ENCODE measurements at places on chromosomes 4 and X.

DNA sequence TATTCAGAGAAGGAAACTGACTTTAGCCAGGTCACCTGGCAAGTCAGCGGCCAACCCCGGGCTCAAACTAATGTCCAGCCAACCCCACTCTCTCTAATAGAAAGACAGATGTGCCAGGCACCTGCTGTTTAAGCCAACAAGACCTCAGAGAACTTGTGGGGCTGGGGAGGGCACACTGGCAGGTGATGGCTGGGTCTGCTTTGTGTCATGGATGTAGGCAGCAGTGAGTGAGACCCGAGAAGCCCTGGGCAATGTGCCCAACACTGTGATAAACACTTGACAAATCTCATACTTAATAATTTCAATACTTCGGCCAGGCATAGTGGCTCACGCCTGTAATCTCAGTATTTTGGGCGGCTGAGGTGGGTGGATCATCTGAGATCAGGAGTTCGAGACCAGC, 9.0 kb upstream of the CD99L2 start:
- DNase-seq = no peak

GRCh38 chr4:9953089-9953488, 68.2 kb downstream of the SLC2A9 start:
- no peak for DNase-seq

GRCh38 chrX:41095174-41095573, 9.9 kb downstream of the USP9X start:
- no peak for DNase-seq

GRCh38 chrX:46279925-46280313, 265.3 kb downstream of the ZNF674 start:
- no peak for DNase-seq

GRCh38 chrX:48924270-48924669, 5.4 kb upstream of the PIM2 start:
- no peak for DNase-seq

- no peak for DNase-seq
Observed at GRCh38 chr4:94006932-94007331, 178.4 kb downstream of the ATOH1 start.

- no peak for DNase-seq
Observed at GRCh38 chr4:89506866-89507491, 199.4 kb upstream of the GPRIN3 start.

- no peak for DNase-seq
Observed at GRCh38 chr4:116501954-116502353, 583.4 kb downstream of the TRAM1L1 start.

- no peak for DNase-seq
Observed at GRCh38 chr4:148632476-148632875, 190.3 kb upstream of the NR3C2 start.

DNA sequence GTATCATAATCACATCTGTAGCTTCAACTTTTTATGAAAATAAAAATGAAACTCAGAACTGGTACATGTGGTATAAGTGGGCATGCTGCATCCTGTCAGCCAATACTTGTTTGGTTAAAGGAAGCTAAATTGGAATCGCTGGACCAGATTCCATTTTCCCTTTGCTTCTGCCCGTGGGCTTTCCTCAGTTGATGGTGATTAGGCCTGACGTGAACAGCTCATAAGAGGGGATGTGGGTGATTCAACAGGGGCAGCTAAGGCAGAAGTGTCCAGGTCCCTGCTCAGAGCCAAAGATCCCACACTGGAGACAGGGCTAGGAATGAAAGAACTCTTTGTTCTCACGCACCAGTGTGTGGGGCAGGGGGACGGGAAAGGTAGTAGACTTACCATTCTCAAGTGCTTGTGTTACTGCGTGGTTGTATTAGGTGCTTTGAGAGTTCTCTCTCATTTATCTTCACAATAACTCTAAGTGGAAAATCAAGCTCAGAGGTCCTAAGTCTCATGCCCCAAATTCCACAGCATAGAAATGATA, 63.2 kb upstream of the GUCY1A1 start:
- DNase-seq = no peak

GRCh38 chr4:111070390-111070789, 447.5 kb upstream of the PITX2 start:
- no peak for DNase-seq

DNA sequence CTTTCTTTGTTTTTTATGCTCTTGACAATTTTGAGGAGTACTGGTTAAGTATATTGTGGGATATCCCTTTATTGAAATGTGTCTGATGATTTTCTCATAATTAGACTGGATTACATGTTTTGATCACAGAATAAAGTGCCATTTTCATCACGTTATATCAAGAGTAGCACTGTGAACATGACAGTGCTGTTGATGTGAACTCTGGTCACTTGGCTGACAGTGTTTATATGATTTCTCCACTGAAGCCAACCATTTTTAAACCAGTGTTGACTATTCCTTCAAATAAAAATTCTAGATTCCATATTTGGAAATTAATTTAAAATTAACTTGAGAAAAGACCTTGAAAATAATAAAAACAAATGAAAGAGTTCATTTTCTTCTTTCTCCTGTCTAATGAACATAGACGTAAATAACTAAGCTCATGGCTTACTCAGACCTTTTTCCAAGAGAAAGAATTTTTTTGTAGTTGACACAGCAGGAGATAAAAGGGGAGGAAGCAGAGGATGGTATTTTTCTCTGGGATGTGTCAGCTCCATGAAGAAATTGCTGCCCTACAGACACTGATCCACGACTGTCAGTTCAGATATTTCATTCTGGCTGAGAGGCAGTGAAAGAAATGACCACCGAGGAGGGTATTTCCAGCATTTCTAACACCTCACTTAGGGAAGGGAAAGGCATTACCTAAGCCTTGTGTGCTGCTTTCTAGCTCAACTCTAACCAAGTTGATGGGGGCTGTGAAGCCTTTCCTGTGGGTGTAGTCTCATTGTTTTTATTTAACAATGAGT, 150.9 kb upstream of the ANK2 start:
- no peak for DNase-seq

- no peak for DNase-seq
Observed at GRCh38 chr4:67401902-67402301, 143.4 kb downstream of the CENPC start.

DNA sequence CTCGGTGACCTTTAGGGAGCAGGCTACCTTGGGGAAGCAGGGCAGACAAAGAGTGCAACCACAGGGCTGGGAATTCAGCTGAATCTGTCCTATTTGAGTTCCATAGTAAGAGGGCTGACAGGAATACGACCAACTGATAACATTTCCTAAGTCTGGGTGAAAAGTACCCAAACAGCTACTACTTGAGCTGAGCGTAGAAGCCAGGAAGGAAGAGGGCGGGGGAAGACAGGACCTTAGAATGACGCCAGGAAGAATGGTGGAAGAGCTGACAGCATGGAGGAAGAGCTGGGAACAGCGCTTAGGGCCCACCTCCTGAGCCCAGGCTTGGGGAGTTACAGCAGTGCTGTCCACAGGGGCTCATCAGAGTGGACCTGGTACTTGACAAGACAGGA, 14.4 kb downstream of the MECP2 start:
- no peak for DNase-seq

DNA sequence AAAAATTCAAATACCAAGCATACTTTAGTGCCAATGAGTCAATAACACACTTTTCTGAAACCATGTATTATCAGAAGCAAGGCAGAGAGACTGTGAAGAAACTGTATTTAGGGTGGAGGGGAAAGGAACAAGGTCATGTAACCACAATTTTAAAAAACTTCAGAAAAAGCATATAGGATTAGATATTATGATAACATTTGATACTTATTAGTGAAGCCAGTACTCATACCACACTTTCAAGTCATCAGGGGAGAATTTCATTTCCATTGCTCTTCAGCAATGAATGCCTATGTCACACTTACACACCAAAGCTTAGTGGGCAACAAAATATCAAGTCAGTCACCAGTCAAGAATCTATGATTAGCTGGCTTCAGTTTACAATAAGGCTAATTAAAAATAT, 602.2 kb downstream of the IL15 start:
- no peak for DNase-seq

DNA sequence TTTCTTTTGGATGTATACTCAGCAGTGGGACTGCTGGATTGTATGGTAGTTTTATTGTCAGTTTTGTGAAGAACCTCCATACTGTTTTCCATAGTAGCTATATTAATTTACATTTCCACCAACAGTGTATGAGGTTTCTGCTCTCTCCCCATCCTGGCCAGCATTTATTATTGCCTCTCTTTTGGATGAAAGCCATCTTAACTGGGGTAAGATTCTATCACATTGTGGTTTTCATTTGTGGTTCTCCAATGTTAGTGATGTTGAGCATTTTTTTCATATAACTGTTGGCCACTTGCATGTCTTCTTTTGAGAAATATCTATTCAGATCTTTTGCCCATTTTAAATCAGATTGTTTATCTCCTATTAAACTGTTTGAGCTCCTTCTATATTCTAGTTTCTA, 27.6 kb downstream of the QRFPR start:
- no peak for DNase-seq

DNA sequence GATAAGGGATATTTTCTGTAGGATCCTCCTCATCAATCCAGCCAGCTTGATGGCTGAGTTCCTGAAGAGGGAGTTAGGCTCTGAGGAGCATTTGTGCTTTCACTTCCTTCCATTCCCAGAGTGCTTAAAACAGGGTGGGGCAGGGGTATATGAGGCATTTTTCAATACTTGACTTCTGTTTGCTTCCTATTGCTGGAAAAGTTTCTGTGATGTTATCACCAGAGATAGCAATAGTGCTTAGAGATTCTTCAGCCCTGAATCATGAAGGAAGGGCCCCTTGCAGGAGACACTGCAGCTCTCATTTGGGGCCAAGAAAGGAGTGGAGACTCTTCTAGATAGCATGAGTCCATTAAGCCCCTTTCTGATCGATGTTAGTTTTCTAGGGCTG, 166.7 kb upstream of the RPS6KA3 start:
- DNase-seq = no peak

DNA sequence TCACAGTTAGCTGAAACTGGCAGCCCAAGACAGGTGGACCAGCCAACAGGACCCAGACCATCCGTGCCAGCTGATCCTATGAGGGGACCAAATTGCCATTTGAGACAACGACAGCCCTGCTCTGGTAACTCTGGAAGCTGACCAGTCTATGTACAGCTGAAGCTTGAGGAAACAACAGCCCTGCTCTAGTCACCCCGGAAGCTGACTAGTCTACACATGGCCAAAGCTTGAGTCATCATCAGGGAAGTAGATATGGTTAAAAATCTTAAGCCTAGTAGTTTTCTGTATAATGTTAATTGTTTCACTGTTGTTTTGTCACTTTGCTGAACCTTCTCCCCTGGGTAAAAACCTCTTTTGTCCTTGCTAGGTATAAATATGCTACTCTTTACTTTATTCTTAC, 905.4 kb upstream of the NDST4 start:
- DNase-seq = no peak

DNA sequence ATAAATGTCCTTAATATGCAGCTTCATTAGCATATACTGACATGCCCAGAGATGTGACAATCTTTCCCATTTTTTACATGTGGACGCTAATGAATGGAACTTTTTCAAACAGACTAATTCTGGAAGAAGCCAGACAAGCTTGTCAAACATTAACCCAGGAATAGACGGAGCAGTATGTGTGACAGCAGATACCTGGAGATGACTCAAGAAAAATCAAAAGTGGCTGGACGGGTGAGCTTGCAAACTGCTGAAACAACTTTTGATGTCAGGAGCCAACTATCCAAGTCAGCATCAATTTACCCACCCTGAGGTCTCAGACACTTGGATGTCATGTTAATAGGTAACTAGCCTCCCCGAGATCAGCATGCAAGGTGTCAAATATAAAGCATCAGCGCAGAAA, 183.0 kb downstream of the PACRGL start:
- DNase-seq = no peak

DNA sequence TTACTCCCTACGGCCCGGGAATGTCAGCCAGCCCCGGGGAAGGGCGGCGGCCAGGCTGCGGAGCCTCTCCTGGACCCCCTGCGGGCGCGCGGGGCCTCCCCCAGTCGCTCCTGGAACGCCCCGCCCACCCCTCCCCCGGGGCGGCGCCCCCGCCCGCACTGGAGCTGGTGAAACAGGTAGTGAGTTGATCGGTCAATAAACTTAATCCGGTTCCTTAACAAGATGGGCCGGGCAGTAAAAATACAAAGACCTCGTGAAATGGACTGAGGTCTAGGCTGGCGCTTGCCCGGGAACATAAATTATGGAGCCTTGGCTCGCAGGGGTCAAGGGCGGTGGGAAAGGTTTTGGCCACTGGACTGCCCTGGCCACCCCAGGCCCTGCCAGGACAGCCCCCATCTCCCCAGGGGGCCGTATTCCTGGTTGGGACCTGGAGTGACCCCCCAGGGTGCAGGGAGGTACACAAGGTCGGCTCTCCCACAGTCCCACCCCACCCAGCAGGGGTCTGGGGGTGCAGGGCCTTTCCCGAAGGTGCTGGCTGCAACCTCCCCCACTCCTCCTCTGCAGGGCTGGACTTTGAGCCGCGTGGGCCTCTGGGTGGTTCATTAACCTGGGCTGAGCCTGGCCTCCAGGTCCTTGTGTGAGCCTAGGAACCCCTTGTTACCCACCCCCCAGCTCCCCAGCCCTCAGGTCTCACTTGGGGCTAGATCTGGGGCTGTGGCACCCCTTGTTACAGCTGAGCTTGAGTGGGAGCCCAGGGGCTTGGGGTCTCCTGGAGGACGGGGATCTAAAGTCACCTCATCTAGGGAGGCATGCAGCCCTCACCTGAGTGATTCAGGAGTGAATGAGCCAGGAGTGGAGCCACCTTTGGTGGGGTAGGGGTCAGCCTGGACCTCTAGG, 2.5 kb downstream of the FGFR3 start:
- peak; percentile 22 for DNase-seq

DNA sequence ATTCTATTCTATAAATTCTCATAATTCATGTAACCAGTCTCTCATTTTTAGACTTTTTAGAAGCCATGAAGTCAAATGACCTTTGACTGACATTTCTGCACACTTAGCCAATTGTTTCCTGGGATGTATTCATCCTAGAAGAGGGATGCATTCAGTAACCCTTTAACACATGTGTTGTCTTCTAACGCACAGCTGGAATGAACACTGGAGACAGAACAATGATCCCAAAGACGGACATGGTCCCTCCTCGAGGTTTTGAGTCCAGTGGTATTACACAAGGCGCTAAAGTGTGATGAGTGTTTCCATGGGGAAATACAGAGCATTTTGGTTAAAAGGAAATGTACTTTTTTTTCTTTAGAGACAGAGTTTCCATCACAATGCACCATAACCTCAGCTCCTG, 39.8 kb upstream of the CLDN24 start:
- DNase-seq = no peak

DNA sequence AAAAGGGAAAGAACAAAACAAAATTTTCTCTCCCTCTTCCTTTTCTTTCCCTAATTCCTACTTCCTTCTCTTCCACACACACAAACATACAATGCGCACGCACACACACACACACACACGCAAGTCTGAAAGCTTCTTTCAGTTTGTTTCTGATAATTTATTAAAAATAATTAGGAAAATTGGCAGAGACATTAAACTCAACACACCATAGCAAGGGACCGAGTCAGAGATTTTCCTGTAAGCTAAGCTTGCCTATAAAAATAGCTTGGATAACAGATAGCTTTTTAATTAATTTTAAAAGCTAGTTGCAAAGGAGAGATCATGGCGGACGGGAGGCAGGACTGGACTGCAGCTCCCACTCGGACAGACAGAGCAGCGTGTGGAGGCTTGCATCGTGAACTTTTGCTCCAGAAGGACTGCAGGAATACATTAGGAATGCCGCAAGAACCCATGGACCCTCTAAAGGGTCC, 92.6 kb upstream of the MAPK10 start:
- no peak for DNase-seq

- no peak for DNase-seq
Observed at GRCh38 chr4:146183209-146183608, 7.7 kb downstream of the LSM6 start.

Measured in CD4-positive, alpha-beta T cell treated with Interleukin-17A for 4 hours (primary cell).